AG08396 (cell line): ENCODE measurements at places on chromosomes 1 and 21.

DNA sequence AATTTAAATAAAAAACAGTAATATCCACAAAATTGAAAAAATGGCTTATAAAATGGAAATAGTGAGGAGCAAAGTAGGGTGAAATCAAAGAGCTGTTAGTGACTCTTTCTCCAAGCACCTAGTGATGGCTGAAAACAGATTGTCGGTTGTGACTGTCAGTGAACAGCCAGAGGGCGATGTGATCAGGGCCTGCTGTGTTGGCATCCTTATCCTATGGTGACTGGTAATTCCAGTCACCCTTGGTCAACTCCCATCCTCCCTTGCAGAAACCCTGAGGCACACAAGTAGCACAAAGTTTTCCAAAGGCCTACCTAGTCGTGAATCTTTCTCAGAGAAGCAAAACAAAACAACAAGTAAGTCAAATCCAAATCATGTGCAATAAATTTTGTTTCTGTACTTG, 599.8 kb upstream of the CXADR start:
- DNase-seq, result no peak

DNA sequence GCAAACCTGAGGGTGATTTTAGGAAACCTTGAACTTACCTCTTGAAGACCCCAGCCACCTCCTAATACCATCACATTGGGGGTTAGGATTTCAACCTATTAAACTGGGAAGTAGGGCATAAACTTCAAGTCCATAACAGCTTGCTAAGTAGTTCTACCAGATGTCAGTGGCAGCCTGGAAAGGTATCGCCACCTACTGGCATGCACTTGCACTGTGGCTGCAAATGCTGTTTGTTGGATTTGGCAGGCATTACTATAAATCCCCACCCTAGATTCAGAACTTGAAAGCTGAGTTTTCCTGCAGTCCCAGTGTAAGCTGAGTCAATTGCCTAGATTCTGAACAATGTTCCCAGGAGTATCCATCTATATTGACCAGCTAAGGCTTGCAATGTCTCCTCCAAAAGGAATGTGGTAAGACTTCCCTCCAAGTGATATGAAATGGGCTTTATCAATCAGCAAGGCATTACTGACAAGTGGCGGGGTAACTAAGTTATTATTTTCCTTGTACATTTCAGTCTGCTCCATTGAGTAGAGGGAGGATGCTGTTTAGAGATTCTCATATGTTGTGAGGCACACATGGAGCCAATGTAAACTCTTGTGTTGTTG, 474.5 kb downstream of the PTPRC start:
- peak; percentile 39 for DNase-seq

DNA sequence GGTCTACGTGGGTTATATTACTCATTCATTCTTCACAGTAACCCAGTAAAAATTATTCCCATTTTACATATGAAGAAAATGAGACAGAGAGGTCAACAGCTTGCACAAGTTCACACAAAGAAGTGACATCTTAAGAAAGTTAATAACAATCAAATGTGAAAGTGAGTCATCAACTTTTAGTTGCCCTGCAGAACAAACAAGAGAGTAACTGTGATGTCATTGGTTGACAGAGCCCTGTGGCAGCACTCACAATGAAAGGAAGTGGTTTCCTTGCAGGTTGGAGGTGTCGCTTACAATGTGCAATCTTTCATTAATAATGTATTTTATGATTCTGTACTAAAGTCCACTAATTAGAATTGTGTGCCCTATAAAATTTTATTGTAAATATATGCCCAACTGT, 369.6 kb downstream of the RYR2 start:
- DNase-seq, result no peak

DNA sequence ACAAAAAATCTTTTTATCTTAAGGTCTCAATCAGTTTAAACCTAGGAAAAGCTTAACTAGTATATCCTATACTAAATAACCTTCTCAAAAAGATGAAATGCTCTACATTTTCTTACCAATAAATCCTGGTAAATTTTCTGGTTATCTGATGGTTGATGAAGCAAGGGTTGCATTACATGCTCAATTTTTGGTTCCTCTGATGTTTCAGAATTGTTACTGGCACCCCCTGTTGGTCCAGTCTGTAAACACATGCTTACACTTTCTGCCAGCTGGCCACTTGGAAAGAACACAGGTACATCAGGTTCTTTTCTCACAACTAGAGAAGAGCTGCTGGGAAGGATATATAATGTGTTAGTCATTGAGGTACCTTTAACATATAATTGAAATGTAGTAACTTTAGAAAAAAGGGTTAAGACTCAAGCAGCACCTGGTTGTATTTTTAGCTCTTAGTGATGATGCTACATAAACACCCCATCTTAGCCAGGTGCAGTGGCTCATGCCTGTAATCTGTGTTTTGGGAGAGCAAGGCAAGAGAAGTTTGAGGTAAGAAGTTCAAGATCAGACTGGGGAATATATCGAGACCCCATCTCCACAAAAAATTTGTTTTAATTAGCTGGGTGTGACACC, 30.9 kb upstream of the TAL1 start:
- peak; percentile 50 for DNase-seq

DNA sequence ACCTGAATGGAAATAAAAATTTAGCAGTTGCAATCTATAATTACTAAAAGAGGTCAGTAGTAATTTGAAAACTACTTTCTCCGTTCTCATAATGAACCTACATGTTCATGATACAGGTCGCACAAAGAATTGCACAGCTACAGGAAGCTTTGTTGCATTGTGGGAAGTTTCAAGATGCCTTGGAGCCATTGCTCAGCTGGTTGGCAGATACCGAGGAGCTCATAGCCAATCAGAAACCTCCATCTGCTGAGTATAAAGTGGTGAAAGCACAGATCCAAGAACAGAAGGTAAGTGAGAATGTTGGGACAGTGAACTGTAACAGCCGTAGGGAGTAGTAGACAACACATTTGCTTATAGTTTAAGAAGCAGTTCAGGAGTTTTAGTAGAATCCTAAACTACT, 68.8 kb upstream of the BMP8A start:
- no peak for DNase-seq

- DNase-seq, result no peak
Measured at GRCh38 chr1:59432531-59433439, 135.9 kb downstream of the FGGY start.

GRCh38 chr21:35014302-35015041, 34.6 kb downstream of the RUNX1 start:
- no peak for DNase-seq

- no peak for DNase-seq
Measured at GRCh38 chr21:30605968-30606367, 5.1 kb downstream of the KRTAP22-1 start.

- no peak for DNase-seq
Measured at GRCh38 chr1:69221524-69221923, 346.2 kb upstream of the LRRC7 start.

DNA sequence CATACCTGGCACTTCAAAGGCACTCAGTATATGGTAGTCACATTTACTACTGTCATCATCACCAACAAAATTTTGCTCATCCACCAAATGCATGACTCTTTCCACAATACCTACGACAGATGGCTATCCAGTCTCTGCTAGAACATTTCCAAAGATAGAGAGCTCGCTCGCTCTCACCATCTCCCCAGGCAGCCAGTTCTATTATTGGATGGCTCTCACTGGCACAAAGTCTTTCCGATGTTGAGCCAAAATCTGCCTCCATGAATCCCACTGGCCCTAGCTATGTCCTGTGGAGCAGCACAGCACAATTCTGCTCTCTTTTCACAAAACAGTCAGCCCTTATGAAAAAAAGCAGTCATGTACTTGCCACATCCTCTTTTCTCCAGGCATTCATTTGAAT, 102.1 kb downstream of the DAB1 start:
- DNase-seq, result no peak

GRCh38 chr21:37871121-37871862, 45.0 kb downstream of the KCNJ6 start:
- DNase-seq, result peak; percentile 57

DNA sequence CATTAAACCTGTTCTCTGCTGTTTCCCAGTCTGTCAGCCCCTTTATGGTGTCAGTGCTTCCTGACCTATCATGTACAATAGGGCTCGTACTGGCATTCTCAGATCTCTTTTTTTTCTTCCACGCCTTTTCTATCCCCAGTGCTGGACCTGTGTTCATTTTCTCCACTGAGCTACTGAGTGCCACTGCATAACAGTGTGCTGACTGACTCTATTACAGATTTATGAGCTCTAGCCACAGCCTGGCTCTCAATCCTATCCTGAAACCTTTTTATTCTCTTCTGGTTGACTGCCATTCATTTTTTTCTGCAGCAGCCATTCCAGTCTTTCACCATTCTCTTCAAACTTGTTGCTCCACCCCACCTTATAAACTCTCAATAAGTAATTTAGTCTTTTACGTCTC, 59.6 kb upstream of the MACF1 start:
- no peak for DNase-seq

DNA sequence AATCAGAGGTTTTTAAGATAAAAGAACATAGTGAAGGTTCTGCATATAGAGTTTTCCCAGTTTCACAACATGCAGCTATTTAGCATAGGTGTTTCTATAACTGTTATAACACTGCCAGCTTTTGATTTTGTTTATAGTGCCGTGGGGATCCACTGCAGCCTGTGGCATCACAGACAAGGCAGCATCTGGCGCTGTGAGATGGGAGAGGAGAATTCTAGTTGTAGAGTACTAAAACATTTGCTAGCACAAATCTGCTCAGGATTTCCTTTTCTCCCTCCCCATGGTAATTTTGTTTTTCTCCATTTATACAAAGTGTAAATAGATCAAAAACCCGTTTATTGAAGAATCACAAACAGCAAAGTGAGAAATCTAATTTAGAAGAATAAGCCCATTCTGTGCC, 482.8 kb upstream of the NCAM2 start:
- DNase-seq, result no peak
